ENCODE measurements at places on chromosomes 16 and 17.

DNA sequence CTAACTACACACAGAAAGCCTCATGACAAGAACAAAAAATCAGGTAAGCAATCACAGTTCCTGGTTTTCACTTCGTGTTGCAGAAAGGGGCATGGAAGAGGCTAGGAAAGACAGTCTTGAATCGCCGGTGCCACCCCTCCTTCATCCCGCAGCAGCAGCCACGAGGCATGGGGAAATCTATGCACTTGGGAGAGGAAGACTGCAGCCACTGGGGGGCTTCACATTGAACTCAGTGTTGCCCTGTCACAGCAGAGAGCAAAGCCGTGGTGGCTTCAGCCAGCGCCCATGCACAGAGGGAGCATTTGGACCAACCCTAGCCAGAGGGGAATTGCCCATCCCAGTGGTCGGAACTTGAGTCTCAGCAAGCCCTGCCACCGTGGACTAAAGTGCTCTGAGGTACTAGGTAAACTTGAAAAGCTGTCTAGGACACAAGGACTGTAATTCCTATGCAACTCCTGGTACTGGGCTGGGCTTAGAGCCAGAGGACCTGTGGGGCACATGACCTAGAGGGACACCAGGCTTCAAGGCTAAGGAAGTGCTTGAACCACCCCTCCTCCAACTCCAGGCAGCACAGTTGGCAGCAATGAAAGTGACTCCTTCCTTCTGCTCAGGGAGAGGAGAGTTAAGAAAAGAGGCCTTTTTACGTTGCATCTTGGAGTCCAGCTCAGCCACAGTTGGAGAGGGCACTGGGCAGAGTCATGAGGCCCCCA, 35.2 kb upstream of the ATP2C2 start:
- DNase-seq: no peak

GRCh38 chr17:40369923-40370322, 5.4 kb upstream of the GJD3 start:
- DNase-seq: no peak

- no peak for DNase-seq
These were observed 2.3 kb upstream of the G6PC1 start for GRCh38 chr17:42898147-42898811.

GRCh38 chr16:2514333-2515179, 804 bp downstream of the ATP6V0C start:
- DNase-seq: no peak

- DNase-seq: no peak
These were observed 33.5 kb downstream of the SRL start for GRCh38 chr16:4208341-4208751.

Data from activated naive CD4-positive, alpha-beta T cell (primary cell).